Suprapubic skin (tissue), 4 donors: ENCODE measurements at places on chromosomes 2 and 18. TPM values are rescaled to one million over a fixed set of nuclear protein-coding genes. Genes with fewer than 3 reads are reported as not detected.

The ECEL1 gene
- total RNA-seq = not detected

The IL36G gene
- 14.0 TPM for total RNA-seq

The IL1F10 gene
- total RNA-seq = 16.1 TPM

The CDH2 gene
- 0.47 TPM for total RNA-seq

The TAF1B gene
- 24.0 TPM for total RNA-seq

The C1GALT1C1L gene
- not detected for total RNA-seq

The NCKAP5 gene
- total RNA-seq = 4.9 TPM

GRCh38 chr18:55863876-55864275 lies 275.9 kb upstream of the TCF4 start:
- no peak for DNase-seq

DNA sequence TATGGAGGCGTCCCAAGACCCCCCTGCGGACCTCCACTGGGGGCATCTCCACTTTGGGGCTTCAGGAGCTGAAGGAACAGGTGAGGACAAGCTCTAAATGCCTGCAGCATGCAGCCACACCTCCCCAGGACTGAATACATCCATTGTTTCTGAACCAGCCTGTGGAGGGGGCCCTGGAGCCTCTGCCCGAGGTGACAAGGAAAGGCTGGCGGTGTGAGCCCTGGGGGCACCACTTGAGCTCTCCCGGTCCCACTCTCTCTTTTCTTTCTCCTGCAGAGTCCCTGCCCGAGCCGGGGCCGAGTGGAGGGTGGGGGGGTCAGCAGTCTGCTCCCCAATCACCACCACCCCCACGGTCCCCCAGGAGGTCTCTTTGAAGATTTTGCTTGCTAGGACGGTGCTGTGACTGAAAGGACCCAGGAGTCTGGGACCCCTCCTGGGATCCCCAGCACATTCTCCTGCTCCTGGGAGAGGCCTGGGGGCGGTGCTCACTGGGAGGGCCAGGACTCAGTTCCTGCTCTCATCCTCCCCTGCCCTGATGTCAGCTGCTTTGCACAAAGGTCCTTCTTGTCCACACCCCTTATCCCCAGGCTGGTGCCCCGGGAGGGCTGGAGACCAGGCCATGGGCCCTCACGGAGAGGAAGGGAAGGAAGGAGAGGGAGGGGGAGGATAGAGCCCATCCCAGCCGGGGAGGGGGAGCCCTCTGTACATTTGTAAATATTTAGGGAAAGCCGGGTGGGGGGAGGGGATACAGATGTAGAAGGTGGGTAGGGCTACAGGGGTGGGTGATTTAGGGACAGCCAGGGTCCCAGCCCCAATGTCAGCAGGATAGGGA lies 5.7 kb downstream of the CHPF start:
- no peak for DNase-seq

DNA sequence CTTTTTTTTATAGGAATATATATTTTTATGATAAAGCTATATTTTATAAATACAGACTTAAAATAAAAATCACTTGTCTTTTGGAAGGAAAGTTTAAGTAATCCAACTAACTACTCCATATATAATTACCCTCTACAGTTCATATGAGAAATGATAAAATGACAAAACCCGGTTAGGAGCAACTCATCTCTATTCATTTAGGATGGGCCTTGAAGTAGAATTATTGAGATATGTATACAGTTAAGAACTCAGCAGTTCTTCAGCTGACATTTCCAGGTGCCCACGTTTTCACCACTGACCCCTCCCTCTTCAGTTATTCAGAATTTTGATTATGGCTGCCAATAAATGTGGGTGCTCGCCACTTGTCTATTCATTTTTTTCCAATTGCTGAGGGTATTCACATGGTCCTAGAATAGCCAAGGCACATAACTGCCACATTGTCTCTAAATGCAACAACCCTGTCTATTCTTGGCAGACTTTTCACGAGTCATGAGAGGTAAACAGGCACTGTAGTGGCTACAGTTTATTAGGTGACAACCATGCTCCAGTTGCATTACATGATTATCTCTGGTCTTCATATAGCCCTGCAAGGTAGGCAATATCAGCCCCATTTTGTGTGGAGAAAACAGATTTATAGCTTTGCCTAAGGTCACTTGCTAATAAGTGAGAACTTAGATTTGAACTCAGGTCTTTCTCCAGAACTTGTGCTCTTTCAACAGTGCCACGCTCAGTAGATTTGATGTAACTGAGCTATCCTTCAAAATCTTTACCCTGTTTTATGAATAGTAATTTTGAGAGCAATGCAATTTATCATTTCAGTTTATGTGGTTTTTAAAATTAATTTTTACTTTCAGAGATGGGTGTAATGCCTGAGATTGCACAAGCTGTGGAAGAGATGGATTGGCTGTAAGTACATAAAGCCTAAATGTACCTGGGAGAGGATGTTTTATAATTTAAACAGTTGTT lies 2.9 kb downstream of the DDX1 start:
- no peak for DNase-seq

GRCh38 chr2:155525199-155525598 lies 807.3 kb downstream of the NR4A2 start:
- DNase-seq = no peak

GRCh38 chr18:24128700-24129099 lies 10.2 kb upstream of the CABYR start:
- no peak for DNase-seq

DNA sequence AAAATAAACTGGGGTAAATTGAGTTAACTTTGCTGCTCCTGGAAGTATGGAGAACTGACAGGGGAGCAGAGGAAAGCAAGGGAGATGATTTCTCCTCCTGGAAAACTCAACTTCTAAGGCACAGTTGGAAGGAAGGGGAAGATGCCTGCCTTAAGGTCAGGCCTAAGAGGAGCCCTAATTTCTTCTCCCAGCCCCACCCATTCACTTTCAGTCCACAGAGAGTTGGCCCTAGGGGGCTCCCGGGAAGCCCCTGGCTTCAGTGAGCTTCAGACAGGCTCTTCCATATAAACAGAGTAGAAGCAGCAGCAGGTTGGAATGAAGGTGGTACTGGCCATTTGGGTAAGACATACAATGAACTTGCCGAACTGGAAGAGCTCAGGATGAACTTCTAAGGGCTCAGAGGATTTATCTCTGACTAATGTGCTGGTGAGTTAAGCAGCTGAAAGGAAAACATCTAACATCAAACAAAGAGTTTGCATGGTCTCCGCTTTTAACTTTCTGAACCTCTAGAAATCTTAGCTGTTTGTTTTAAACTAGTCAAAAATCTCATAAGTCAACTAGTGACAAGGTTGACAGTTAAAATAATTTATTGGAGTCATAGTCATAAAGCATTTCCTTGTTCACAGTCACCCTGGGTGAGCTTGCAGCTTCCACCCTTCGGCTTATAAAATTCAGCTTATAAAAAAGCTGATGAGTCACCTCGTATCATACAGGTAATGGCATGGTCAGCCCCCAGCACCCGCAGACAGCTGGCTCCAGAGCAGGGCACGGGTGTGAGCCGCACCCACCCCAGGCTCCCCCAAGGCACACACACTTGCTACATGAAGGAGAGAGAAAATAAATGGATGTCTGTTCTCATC lies 9.8 kb downstream of the MALL start:
- DNase-seq = no peak

GRCh38 chr2:221817052-221817451 lies 244.9 kb upstream of the EPHA4 start:
- DNase-seq = no peak

DNA sequence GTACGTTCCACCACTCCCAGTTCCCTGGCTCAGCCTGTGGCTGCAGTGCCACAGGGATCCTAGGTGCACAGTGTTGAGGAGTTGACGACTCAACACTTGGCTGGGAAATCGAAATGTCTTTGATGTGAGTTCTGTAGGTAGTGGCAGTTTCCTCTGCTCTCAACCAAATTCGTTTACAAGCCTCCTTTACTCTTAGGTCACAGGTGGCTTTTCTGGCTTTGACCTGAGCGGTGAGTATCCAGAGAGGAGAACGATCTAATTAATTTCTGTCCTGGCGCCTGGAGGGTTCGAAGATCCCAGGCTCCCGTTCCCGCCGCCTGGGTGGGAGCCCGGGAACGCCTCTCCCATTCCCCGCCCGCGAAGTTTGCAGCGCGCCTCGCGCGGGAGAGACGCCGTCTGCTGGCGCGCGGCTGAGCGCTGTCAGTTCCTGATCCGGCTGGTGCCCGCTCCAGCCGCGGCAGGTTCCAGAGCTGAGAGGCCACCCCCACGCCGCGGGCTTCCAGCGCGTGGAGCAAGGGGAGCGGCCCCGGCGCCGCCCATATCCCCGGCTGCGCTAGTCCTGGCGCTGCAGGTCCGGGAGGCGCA lies at the start of gene LAMA3:
LAMA3 (plus strand) TSS at position 423 of the 585 bp plus-strand sequence. CDS start 231 bp downstream, outside the sequence.
- DNase-seq = peak; percentile 75

GRCh38 chr2:98465456-98466226 lies 21.0 kb downstream of the INPP4A start:
- DNase-seq = no peak

- no peak for DNase-seq
Measured at GRCh38 chr2:160431441-160431840, 62.2 kb downstream of the RBMS1 start.

- no peak for DNase-seq
Measured at GRCh38 chr2:58027029-58027428, 19.6 kb upstream of the VRK2 start.

- no peak for DNase-seq
Measured at GRCh38 chr2:144475569-144476275, 44.2 kb downstream of the ZEB2 start.

DNA sequence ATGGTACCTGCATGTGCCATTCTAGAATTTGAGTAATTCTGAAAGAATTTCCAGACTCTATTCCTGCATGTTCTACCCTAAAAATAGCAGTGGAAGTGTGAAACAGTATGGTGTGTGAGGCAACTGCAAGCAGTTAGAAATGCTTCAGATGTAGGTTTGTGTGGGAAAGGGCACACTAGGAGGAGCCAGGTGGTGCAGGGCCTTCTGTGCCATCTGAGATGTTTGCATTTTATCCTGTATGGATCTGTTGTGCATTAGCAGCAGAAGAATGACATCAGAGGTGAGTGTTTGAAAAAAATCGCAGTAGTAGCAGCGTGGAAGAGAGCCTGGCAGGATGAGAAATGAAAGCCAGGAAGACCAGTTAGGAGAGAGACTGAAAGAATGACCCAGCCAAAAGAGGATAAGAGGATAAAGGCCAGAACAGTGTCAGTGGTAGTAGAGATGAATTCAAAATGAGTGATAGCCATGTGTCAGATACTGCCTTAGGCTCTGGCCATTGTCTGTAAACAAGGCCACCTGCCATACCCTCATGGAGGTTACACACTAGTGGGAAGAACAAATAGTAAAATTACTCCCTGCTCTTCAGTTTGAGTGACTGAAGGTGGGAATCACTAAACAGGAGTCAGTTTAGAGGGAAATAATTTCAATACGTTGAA lies 142.2 kb downstream of the PKP4 start:
- DNase-seq = no peak

DNA sequence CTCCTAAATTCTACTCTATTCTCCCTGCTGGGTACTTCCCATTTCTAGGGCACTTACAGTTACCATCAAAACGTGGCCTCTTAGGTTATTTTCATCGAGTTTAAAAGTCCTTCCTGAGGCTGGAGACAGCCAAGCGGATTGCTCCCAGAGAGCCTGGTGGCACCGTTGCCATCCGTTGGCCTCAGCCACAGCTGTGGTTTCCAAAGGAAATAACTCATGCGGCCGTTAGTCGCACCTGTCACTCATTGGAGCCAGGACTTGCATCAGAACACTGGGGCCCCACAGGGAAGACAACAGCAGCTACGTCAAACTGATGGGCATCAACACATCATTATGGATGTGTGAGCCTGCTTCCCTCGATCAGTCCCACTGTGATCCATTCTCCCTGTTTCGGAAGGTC lies 453.4 kb downstream of the BCL11A start:
- no peak for DNase-seq

GRCh38 chr18:66495844-66496243 lies 108.0 kb downstream of the CDH19 start:
- DNase-seq = no peak

GRCh38 chr2:148955798-148956197 lies 80.8 kb downstream of the KIF5C start:
- DNase-seq = no peak

DNA sequence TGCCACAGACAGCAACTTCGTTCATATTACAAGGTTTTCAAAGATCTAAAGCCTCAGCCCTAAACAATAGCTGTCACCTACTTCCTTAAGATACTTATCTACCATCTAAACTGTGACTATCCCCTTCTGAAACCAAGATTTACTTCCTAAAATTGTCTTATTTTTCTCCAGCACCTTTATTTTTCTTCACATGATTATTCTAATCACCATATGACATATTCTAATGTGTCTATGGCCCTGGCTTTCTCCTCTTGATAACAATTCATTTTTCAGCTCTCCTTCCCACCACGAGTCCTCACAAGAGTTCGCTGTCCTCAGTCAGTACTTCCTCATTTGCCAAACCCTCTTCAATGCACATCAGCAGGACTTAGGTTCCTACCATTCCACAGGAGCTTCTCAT lies 53.9 kb downstream of the RTTN start:
- DNase-seq = no peak

- no peak for DNase-seq
Measured at GRCh38 chr2:19762142-19762541, 139.6 kb downstream of the TTC32 start.

DNA sequence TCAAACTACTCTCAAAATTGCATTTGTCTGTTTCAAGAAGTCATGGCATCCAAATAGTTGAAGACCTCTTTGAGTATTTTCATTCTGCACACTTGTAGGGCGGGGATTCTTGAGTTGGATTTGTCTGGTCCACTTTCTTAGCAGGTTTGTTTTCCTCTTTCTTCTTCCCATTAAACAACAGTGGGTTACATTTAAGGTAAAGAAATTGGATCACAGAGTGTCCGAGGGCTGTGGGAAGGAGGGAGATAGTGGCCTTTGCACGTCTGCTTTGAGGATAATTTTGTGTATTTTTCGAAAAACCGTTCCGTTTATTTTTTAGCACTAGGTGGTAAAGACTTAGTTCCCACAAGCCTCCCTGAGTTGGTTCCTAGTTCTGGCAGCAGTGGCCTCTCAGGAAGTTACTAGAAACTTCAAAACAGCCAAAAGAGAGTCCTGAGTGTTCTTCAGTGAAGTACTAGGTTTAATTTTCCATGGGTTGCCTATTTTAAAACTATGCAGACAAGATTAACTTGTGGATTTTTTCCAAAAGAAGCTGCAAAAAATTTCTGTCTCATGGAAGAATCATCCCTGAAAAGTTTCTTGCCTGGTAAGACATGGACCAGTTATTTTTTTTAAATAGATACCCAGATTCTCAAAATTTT lies 107.9 kb downstream of the CDC42EP3 start:
- no peak for DNase-seq

DNA sequence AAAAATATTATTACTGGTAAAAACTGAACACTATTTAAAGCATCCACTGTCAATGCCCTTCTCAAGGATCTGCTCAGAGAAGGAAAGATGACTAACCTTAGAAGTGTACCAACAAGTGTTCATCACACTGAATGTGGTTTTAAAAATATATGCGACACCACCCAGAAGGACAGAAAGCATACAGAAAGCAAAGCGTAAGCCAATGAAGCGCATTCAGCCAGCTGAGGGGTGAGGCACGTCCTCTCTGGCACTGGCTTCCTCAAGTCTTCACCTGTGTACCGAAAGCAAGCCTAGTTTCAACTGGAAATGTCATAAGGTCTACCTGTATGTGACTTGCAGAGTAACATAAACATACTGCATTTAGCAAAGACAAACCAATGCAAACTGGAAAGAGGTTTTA lies 88.8 kb downstream of the PSMG2 start:
- no peak for DNase-seq
